ENCODE measurements at places on chromosomes 1 and 21.

DNA sequence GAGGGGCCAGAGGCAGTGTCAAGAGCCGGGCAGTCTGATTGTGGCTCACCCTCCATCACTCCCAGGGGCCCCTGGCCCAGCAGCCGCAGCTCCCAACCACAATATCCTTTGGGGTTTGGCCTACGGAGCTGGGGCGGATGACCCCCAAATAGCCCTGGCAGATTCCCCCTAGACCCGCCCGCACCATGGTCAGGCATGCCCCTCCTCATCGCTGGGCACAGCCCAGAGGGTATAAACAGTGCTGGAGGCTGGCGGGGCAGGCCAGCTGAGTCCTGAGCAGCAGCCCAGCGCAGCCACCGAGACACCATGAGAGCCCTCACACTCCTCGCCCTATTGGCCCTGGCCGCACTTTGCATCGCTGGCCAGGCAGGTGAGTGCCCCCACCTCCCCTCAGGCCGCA is at the start of gene BGLAP:
Gene BGLAP (plus strand): TSS at position 259 of the 400 bp plus-strand sequence. CDS start 48 bp downstream, at position 307.
- DNase-seq, result no peak

DNA sequence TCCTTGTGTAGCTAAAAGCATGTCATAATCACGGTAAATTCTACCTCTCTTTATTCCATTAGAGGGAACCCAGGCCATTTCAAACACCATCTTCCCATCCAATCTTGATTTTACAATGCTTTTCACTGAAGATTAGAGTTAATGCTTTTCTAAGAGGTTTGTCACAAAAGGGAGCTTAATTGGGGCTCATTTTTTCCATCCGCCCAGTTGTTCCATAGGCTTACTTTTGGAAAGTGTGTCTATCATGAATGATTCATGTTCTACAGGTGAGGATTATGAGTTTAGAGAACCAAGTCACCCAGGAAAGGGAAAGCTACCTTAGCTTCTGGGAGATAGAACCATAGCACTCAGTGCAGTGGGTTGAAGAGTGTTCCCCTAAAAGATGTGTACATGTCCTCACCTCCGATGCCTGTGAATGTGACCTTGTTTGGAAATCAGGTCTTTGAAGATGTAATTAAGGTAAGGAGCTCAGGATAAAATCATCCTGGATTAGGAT is 286.9 kb upstream of the RUNX1 start:
- DNase-seq, result no peak

- peak; percentile 76 for DNase-seq
Measured at GRCh38 chr1:225896937-225897549, 8.1 kb upstream of the LEFTY1 start.

DNA sequence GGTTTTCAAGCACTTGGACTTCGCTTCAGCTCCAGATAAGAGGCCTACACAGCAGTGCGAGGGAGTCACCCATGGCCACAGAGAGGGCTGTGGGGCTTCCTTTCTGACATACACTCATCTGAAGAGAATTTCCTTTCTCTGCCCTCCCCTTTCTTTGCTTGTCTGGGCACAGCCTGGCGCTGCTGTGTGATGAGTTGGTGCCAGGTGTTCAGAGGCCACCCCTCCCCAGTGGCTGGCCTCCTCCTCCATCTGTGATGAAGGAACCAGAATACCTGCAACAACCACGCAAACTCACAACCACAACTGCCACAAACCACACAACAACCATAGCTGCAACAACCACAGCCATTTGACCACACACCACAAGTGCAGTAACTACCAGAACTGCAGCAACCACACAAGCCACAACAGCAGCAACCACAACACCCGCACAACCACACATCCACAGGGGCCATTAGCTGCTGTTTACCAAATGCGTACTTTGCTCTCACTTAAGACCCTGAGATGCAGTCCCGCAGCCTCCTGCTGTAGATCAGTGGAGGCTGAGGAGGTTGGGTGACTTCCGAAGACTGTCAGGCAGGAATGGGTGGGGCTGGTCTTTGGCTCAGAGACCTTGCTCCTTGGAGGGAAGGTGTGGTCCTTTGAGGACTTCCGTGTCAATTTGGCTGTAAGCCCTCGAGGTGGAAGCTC is 71.1 kb downstream of the IER5 start:
- no peak for DNase-seq

DNA sequence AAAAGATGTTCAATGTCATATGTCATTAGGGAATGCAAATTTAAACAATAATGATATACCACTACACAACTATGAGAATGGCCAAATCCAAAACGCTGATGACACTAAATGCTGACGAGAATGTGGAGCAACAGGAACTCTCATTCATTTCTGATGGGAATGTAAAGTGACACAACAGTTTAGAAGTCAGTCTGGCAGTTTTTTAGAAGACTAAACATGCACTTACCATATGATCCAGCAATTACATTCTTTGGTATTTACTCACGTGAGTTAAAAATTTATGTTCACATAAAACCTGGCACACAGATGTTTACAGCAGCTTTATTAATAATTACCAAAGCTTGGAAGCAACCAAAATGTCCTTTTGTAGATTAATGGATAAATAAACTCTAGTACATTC is 110.4 kb upstream of the C1orf21 start:
- DNase-seq, result no peak

DNA sequence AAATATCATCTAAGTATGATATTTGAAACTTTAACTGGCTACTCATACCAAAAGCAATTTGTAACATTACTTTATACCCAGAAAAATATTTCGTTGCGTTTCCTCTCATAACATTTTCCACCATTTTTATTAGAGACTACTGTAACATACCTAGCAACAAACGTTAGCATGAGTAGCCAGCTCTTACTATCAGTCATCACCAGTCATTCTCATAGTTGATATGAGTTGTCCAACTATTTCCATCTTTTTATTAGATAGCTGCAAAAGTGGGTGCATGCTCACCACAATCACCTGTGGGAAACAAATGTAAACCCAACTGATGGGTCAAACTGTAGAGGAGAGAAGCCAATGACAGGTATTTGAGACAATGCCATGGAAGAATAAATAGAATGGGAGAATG is 114.6 kb downstream of the AKT3 start:
- no peak for DNase-seq

DNA sequence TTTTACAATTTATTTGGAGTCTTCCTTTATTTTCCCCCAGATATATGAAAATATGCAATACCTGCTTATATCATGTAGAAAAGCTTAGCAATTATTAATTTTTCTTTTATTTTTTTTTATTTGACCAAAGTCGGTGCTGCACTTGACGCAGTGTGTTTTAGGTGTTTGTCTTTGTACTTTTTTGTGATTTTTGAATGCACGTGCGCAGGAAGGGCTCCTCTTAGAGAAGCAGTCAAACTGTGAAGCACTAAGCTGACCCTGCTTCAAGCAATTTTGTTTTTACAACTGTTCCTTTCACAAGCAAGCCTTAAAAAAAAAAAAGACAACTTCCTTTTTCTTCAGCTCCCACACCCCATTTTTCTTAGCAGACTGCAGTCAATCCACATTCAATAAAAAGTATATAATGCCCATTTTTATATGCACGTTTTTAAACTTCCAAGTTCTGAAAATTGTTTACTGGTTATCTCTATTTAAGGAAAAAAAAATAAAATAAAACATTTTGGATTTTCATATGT is 267.4 kb downstream of the TM2D1 start:
- no peak for DNase-seq

GRCh38 chr21:40383951-40384350 is 463.0 kb downstream of the DSCAM start:
- no peak for DNase-seq

DNA sequence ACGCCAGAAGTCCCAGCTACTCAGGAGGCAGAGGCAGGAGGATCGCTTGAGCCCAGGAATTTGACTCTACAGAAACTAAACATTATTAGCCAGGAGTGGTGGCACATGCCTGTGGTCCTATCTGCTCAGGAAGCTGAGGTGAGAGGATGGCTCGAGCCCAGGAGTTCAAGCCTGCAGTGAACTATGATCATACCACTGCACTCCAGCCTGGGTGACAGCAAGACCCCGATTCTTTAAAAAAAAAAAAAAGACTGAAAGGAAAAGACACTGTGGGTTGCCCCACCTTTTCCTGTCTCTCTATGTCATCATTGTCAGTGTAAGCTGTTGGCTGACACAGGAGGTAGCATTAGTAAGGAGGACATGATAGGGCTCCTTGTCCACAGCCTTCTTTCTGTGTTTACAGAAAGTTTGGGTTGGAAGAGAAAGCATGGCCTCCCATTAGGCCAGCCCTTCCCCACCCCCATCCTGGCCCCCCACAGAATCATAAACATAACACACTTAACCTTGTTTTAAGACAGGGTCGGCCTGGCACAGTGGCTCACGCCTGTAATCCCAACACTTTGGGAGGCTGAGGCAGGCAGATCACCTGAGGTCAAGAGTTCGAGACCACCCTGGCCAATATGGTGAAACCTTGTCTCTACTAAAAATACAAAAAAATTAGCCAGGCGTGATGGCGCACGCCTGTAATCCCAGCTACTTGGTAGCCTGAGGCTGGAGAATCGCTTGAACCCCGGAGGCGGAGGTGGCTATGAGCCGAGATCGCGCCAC is 20.6 kb upstream of the RCAN3 start:
- no peak for DNase-seq

GRCh38 chr1:22808676-22809483 is 98.2 kb downstream of the EPHB2 start:
- no peak for DNase-seq

- DNase-seq, result no peak
Measured at GRCh38 chr1:82858031-82858430, 1057.3 kb downstream of the ADGRL2 start.

DNA sequence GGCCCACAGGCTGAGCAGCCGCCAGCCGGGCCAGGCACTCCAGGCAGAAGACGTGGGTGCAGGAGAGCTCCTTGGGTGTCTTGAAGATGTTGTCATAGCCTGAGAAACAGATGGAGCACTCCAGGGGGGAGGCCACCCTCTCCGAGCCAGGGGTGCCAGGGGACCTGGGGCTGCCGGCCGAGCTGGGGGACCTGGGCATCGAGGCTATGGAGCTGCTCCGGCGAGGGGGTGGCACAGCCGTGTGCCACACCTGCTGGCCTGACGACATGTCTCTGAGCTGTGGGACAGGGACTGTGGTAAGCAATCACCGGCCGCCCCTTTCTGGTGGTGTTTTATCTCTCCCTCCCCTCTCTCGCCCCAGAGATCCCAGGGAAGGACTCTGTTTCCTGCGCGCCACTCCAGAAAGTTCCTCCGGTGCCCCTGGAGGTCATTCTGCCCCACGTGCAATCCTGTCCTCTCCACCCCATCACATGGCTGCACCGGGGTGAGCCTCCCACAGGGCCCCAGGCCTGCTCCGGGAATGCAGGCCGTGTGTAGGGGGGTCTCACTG is 1.7 kb downstream of the RNF223 start:
- no peak for DNase-seq

GRCh38 chr1:112793631-112794565 is 78.8 kb upstream of the PPM1J start:
- no peak for DNase-seq

DNA sequence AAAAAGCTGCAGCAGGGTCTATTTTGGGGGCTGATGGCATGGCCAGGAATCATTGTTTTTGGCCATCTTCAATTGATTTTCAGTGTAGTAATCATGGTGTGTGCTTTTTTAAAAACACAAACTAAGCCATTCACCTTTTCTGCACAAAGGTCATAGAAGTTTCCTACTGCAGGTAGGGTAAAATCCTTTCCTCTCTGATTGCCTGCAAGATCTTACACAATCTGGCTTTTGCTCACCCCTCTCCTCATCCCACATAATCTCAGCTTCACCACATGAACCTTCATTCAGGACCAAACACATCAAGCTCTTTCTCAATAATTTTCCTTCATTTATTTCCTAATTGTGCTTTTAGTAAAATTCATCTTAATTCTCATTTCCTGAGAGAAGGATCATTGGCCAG is 38.3 kb upstream of the GBP5 start:
- no peak for DNase-seq

GRCh38 chr1:211641942-211642341 is 33.5 kb downstream of the NEK2 start:
- no peak for DNase-seq

- no peak for DNase-seq
Measured at GRCh38 chr1:157955857-157956256, 37.6 kb upstream of the KIRREL1 start.

DNA sequence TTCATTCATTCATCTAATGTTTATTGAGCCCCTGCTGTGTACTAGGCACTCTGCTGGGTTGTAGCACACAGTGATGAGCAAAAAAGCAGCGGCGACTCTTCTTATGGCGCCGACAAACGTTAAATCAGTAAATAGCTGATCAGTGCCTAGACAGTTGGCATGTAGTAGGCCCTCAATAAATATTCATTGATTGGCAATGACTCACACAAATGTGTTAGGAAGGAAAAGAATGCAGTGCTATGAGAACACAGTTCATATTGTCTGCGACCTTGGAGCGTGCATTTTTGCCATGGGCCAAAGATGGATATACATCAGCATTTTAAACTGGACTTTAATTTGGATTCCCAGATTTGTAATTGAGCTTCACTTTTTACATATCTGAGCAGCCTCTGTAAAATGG is 52.0 kb downstream of the PRDM2 start:
- no peak for DNase-seq

- peak; percentile 53 for DNase-seq
Measured at GRCh38 chr1:182781841-182782586, 7.6 kb upstream of the NPL start.

DNA sequence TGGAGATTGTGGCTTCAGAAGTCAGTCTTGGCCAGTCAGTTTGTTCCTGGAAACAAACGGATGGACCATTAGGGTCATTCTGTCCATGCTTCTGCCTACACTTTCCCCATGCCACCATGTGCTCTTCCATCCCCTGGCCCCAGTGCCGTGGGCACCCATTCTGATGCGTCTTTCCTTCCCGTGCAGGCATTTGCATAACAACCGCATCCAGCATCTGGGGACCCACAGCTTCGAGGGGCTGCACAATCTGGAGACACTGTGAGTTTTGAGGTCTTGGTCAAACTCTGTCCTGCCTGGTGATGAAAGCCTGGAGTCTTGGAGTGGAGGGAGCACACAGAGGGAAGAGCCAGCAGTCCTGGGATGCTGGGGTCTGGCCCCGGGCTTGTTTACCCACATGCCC is 61.1 kb downstream of the UBE2T start:
- DNase-seq, result no peak

GRCh38 chr21:42521805-42522204 is 8.2 kb downstream of the SLC37A1 start:
- no peak for DNase-seq

- DNase-seq, result peak; percentile 53
Measured at GRCh38 chr1:207084701-207085180, 3.9 kb upstream of the C4BPB start.

DNA sequence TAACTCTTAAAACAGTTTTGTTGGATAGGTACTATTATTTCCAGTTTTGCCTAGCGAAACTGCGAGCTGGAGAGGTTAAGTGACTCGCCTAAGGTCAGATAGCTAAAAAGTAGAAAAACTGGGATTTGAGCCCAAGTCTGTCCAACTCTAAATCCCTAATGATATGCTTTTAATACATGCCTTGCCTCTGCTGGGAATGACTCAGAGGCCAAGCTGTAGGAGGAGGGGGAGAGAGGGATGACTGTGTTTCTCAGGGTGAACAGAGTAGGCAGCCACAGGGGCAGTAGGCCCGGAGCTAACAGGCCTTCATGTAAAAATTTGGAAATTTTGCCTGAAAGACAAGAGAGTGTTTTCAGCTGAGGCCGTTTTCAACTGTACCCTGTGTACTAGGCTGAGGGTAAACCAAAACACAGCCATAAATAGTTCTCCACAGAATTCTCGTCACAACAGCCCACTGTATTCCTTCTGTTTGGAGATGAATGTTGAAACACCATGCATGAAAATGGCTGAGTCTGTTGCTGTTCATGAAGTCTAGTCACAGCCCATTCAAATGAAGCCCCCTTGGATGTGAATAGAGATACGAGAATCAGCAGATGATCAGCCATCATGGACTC is 107.5 kb upstream of the HOOK1 start:
- DNase-seq, result no peak
